NCI-H345 (cell line): ENCODE measurements at places on chromosomes 7 and 10.

GRCh38 chr7:28674359-28674782 is 262.1 kb downstream of the CREB5 start:
- DNase-seq = no peak

- peak; percentile 34 for DNase-seq
These were observed 167.7 kb upstream of the MKLN1 start for GRCh38 chr7:131159961-131160361.

DNA sequence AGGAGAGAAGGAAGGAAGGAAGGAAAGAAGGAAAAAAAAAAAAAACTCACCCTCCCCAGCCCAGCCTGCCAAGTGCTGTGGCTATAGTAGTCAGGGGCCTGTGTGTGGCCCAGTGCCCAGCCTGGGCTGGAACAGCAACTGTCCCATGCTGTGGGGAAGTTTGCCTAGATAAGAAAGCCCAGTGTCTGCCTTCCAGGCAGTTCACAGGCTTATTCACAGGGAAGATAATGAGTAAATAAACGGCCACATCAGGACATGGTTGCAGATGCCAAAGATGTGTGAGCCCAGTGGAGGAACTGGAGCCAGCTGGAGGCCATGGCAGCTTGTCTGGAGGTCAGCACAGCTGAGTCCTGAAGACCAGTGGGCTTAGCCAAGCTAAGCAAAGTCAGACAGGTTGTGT is 132.4 kb upstream of the FOXK1 start:
- DNase-seq = no peak

DNA sequence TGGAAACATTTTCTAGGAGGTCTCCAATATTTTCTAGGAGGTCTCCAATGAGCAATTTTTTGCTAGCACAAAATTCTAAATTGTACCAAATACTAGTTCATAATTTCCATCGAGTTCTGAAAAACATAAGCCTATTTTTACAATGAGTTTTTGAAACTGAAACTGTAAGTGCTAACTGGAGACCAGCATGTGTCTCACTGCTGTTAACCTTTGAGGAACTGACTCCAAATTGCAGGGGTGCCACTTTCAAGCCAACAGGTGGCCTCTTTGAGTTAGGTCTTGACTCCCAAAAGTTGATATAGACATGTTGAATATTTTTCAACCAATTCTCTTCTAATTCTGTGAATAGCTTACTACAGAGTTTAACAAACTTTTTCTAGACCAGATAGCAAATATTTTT is 58.8 kb downstream of the CAV1 start:
- no peak for DNase-seq

DNA sequence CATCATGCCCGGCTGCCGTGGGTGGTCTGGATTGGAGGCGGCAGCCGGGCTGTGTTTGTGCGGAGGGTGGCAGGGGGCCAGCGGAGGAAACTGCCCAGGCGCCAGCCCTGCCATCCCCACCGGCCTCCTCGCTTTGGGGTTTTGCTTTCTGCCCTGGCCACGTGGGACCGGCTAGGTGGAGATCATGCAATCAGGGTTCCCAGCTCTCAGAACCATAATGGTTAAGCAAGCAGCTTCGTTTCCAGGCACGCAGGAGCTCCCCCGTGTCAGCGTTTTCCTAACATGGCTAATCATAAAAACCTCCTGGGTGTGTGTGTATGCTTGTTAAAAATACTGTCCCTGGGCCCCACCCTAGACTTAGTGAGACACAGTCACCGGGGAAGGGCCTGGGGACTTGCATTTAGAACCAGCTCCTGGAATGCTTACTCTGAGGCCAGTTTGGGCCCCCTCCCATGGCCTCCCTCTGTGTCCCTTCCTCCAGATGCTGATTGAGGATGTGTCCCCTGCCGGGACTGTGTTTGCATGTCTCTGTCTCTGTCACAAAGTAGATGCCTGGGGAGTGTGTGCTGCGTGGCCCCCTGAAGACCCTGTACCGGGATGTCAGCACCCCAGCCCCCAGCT is 119.3 kb downstream of the CUX1 start:
- no peak for DNase-seq
